T-helper 17 cell (primary cell): ENCODE measurements at places on chromosomes 12 and 14.
A peak's percentile ranks its signal among the peaks of the same experiment; 100 is the strongest.

GRCh38 chr14:91308337-91308736, 63.8 kb upstream of the GPR68 start:
- peaks cover 13% of the 10 kb centered on the region for H3K36me3 ChIP-seq
- DNase-seq = no peak
- H3K4me1 ChIP-seq = peaks cover 33% of the 10 kb centered on the region
- no peak overlapping the region for H3K4me3 ChIP-seq
- no peaks in the 10 kb centered on the region for H3K27me3 ChIP-seq
- H3K27ac ChIP-seq = peak overlapping the region; percentile 93

DNA sequence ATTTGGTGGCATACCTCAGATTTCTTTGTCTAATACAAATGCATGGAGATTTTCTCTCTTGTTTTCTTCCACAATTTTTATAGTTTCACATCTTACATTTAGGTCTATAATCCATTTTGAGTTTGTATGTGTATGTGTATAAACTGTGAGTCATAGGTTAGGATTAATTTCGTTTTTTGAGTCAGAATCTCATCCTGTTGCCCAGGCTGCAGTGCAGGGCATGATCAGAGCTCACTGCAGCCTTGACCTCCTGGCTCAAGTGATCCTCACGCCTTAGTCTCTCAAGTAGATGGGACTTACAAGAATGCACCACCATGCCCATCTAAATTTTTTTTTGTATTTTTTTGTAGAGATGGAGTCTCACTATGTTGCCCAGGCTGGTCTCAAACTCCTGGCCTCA, 71.6 kb downstream of the OTOGL start:
- no peaks in the 10 kb centered on the region for H3K36me3 ChIP-seq
- H3K4me1 ChIP-seq = peaks cover 5% of the 10 kb centered on the region
- peaks cover 32% of the 10 kb centered on the region for H3K27me3 ChIP-seq
- H3K27ac ChIP-seq = no peak overlapping the region
- no peak overlapping the region for H3K4me3 ChIP-seq
- no peak for DNase-seq

DNA sequence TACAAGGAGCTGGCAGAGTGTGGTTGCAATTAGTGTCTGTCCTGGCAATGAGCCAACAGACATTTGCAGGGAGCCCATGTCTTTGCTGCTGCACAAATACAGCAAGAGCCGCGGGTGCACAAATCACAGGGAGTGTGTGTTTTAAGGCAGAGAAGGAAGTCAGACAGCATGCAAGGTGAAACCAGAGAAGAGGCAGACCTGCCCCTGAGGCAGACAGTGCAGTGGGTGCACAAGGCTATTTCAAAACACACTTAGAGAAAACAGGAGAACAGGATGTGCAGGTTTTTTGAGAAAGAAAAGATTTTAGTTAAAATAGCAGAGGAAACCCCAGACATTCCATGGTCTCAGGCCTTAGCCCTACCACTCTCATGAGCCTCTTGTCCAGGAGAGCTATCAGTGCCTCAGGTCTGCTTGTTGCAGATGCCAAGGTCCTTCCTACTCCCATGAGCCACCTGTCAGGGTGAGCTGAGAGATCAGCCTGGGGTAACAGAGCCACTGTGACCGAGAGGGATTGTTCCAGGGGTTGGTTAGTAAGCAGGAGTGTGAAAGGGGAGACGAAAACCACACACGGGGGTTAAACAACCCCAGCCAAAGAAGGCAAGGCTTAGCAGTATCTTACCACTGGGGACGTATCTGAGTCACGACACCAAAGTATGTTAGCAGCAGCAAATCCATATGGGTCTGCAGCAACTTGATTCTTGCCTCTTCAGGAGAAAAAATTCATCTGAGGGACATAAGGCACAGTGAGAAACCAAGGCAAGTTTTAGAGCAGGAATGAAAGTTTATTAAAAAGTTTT, 78.1 kb downstream of the C14orf132 start:
- H3K4me1 ChIP-seq = peaks cover 4% of the 10 kb centered on the region
- DNase-seq = no peak
- no peaks in the 10 kb centered on the region for H3K36me3 ChIP-seq
- no peak overlapping the region for H3K4me3 ChIP-seq

DNA sequence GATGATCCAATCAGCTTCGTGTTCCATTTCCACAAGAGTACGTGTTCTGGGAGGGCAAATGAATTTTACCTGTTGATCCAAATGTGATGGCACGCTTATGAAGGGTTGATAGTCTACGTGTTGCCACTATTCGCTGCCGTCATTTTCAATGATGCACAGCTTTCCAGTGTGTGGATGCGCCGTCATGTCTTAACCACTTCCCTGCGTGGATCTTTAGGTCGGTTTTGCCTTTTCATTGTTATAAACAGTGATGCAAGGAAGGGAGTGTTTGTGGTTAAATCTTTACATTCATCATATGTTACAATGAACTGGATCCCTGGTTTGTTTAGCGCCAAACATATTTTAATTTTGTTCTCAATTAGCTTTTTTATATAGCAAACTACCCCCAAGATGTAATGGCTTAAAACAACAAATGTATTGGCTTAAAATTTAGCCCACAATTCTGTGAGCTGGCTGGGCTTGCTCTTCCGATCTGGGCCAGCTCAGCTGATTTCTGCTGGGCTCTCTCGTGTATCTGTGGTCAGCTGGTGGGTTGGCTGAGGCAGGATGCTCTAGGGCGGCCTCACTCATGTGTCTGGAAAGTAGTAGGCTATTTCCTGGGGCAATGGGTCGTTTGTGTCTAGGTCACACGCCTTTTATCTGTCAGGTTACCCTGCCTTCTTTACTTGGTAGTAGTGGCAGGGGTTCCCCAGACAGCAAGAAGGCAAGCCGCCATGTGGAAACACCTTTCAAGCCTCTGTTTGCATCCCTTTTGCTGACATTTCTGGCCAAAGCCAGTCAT, 176.7 kb downstream of the CRADD start:
- no peaks in the 10 kb centered on the region for H3K36me3 ChIP-seq
- peaks cover 22% of the 10 kb centered on the region for H3K4me1 ChIP-seq
- no peak for DNase-seq
- no peaks in the 10 kb centered on the region for H3K27me3 ChIP-seq

DNA sequence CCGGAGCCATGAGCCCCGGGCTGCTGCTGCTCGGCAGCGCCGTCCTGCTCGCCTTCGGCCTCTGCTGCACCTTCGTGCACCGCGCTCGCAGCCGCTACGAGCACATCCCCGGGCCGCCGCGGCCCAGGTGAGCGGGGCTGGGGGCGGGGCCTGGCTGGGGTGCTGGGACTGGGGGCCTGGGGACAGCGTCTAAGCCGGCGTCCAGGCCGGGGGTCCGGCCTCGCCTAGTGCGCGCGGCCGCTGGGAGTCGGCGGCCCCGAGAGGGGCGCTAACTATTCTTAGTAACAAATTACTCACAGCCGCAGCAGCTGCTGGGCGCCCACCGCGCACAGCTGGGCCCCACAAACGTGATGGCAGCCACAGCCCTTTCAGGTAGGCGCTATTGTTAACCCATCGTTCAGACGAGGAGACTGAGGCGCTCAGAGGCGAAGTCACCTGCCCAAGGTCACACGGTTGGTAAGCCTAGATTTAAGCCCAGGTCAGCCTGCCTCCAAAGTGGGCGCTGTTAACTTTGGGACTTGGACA, 374 bp downstream of the CYP46A1 start:
- H3K4me3 ChIP-seq = no peak overlapping the region
- H3K36me3 ChIP-seq = peaks cover 3% of the 10 kb centered on the region
- DNase-seq = no peak

GRCh38 chr12:9625019-9625418, 17.3 kb upstream of the KLRB1 start:
- H3K27me3 ChIP-seq = no peaks in the 10 kb centered on the region
- H3K36me3 ChIP-seq = peaks cover 5% of the 10 kb centered on the region
- no peak overlapping the region for H3K27ac ChIP-seq
- DNase-seq = no peak
- H3K4me3 ChIP-seq = no peak overlapping the region

DNA sequence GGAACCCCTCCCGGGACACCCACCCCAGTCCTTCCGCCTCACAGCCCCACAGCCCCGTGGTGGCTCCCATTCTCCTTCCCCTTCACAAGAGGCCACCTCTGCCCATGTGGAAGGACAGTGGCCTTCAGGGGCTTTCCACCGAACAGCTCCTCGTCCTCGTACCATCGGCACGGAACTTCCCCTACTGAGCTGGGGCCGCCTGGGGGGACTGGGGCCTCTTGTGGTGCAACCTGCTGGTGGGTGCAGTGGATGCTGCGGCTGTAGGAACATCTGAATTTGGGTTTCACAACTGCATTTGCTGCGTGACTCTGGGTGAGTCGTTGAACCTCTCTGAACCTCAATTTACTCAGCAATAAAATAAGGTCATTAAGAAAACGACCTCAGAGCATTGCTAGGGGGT, 50.9 kb downstream of the RFLNA start:
- H3K4me3 ChIP-seq = no peak overlapping the region
- H3K27me3 ChIP-seq = no peaks in the 10 kb centered on the region
- no peak for DNase-seq
- H3K36me3 ChIP-seq = peaks cover 4% of the 10 kb centered on the region
- H3K27ac ChIP-seq = no peak overlapping the region
- peaks cover 2% of the 10 kb centered on the region for H3K4me1 ChIP-seq

- peaks cover 2% of the 10 kb centered on the region for H3K36me3 ChIP-seq
- H3K4me1 ChIP-seq = peaks cover 14% of the 10 kb centered on the region
- no peak within 1 kb of the TSS for H3K27ac ChIP-seq
- no peaks in the 10 kb centered on the region for H3K27me3 ChIP-seq
- H3K4me3 ChIP-seq = peak within 1 kb of the TSS; percentile 32
Measured at GRCh38 chr12:109115758-109116610, at the start of gene ACACB. Gene ACACB, plus strand, starts transcription at chr12:109116587. Its CDS starts 22,819 bp downstream, at chr12:109139406.

DNA sequence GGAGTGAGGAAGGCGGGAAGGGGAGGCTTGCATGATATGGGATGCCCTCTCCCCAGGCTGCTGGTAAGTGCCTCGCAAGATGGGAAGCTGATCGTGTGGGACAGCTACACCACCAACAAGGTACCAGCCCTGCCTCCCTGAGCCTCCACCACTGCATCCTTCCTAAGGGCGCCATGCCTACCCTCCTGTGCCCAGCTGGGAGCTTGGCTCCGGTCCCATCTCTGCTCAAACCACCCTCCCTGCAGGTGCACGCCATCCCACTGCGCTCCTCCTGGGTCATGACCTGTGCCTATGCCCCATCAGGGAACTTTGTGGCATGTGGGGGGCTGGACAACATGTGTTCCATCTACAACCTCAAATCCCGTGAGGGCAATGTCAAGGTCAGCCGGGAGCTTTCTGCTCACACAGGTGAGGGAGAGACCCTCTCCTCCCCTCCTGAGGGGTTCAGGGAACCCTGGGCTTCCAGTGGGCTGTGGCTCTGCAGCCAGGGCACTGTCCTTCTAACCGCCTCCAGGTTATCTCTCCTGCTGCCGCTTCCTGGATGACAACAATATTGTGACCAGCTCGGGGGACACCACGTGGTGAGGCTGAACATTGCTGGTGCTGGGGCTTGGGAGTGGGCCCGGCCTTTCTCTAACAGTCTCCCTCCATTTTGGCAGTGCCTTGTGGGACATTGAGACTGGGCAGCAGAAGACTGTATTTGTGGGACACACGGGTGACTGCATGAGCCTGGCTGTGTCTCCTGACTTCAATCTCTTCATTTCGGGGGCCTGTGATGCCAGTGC, 2.6 kb downstream of the GNB3 start:
- no peaks in the 10 kb centered on the region for H3K27me3 ChIP-seq
- H3K4me1 ChIP-seq = peaks cover 5% of the 10 kb centered on the region
- no peak overlapping the region for H3K27ac ChIP-seq
- no peak for DNase-seq

DNA sequence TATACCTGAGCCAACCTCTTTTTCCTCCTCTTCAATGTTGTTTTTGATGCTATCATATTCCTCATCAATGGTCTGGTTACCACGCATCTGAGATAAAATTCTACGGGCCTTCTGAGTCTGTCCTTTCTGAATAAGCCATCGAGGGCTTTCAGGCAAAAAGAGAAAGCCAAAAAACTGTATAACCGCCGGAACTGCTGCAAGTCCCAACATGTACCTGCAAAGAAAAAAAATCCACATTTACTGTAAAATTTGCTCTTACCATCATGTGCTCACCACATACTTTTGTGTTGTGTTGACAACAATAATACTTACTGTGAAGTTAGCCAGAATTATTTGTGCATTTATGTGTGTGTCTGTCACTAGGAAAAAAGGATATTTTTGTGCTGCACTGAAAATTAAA, 77.6 kb downstream of the SLC2A13 start:
- H3K4me1 ChIP-seq = peaks cover 13% of the 10 kb centered on the region
- peaks cover 2% of the 10 kb centered on the region for H3K36me3 ChIP-seq
- H3K27me3 ChIP-seq = no peaks in the 10 kb centered on the region
- DNase-seq = no peak

DNA sequence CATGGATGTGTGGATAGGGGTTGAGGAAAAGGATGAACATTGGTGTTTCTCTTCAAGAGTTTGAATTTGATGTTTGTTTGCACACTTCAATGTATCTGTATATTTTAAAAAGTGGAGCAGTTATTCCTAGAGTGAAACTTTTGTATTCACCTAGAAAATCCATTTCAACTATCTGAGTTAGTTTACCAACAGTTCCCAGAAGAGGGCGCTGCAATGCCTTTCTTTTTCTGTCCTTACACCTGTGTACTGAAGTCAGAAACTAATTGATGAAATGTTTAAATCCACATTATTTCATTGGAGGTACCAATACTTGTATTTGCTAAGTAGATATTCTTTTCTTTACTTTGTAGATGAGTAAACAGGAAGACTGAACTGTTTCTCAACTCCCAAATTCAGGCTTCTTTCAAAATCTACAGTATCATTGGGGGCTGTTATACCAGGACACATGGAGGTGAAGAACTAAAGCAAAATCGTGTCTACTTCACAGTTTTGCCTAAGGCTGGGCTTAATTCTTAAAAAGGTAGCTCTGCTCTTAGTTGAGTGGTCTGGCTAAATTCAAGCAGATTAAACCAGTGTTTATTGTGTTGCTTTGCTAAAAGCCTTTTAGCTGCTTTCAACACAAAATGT, 26.6 kb upstream of the KLRB1 start:
- H3K4me1 ChIP-seq = peaks cover 45% of the 10 kb centered on the region
- H3K27me3 ChIP-seq = no peaks in the 10 kb centered on the region
- peak; percentile 46 for DNase-seq
- peaks cover 2% of the 10 kb centered on the region for H3K36me3 ChIP-seq
- H3K4me3 ChIP-seq = peak overlapping the region; percentile 69

- H3K36me3 ChIP-seq = no peaks in the 10 kb centered on the region
- peaks cover 3% of the 10 kb centered on the region for H3K4me1 ChIP-seq
- H3K4me3 ChIP-seq = no peak overlapping the region
- peaks cover 9% of the 10 kb centered on the region for H3K27me3 ChIP-seq
Measured at GRCh38 chr12:91053951-91054715, 3.7 kb downstream of the KERA start.

DNA sequence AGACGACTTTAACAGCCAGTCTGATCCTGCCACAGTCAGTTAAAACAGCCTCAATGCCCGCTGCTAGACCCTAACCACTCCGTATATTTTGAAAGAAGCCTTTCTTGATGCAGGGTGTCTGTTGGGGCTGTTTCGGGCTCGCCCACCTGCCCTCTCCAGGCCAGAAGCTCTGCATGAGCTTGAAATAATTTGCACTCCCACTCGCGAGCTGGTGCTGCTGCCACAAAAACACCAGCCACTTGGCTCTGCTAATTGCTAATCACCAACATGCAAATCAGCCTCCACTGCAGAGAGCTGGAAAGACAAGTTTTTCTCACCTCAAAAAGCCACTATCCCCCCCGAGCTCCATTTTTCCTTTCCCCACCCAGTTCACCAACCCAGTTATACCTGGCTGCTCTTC, 15.5 kb downstream of the BAZ2A start:
- H3K4me3 ChIP-seq = no peak overlapping the region
- H3K27ac ChIP-seq = peak overlapping the region; percentile 53
- peaks cover 12% of the 10 kb centered on the region for H3K36me3 ChIP-seq
- no peaks in the 10 kb centered on the region for H3K27me3 ChIP-seq

GRCh38 chr14:65019944-65020566, 33.4 kb downstream of the FNTB start:
- no peaks in the 10 kb centered on the region for H3K27me3 ChIP-seq
- no peak for DNase-seq
- peaks cover 2% of the 10 kb centered on the region for H3K4me1 ChIP-seq
- H3K4me3 ChIP-seq = no peak overlapping the region
- peaks cover 2% of the 10 kb centered on the region for H3K36me3 ChIP-seq
